Activated CD8-positive, alpha-beta memory T cell treated with anti-CD3 and anti-CD28 coated beads for 4 hours (primary cell): ENCODE measurements at places on chromosomes 1 and 21.
A peak's percentile ranks its signal among the peaks of the same experiment; 100 is the strongest.

- DNase-seq: no peak
Measured at GRCh38 chr1:226575739-226576378, 27.3 kb downstream of the STUM start.

- DNase-seq: no peak
Measured at GRCh38 chr21:33254766-33255165, 11.4 kb upstream of the IL10RB start.

GRCh38 chr21:25518491-25518911 lies 88.8 kb downstream of the MRPL39 start:
- DNase-seq: no peak

- DNase-seq: peak; percentile 84
Measured at GRCh38 chr1:202160377-202160940, at the start of gene PTPN7. TSS of gene PTPN7 (minus strand) at chr1:202160602. CDS start at chr1:202159402, 1,200 bp downstream.

DNA sequence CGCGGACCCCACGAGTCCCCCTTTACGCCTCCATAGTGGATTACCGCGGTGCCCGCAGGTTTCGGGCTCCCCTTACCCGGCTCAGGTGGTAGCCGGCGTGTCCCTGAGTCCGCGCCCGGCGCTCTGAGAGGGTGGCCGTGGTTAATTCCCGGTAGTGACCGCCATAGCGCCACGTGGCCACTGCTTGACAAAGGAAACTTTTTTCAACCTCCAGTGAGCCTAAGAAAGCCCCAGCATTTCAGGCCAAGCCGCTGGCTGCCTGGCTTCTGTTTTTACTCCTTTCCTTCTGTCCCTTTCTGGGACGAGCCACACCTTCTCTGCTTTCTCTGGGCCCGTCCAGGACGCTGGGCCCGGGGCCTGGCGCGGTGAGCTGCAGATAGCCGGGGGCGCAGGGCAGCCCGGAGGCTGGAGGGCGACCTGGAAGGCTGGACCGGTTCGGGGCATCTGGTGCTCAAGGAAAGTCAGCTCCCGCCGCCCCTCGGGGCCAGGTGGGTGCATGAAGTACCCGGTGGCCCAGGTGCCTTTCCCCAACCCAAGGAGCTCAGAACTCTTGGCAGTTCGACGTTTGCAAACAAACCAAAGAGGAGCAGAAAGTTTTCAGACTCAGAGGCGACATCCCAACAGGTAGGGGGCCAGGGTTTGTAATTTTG lies 540 bp upstream of the C1orf198 start:
- DNase-seq: no peak

GRCh38 chr1:6423321-6423999 lies 1.1 kb upstream of the ESPN start:
- DNase-seq: peak; percentile 41

- DNase-seq: no peak
Measured at GRCh38 chr21:38284216-38284615, 27.4 kb downstream of the KCNJ15 start.
